ENCODE measurements at places on chromosomes 4 and X.

DNA sequence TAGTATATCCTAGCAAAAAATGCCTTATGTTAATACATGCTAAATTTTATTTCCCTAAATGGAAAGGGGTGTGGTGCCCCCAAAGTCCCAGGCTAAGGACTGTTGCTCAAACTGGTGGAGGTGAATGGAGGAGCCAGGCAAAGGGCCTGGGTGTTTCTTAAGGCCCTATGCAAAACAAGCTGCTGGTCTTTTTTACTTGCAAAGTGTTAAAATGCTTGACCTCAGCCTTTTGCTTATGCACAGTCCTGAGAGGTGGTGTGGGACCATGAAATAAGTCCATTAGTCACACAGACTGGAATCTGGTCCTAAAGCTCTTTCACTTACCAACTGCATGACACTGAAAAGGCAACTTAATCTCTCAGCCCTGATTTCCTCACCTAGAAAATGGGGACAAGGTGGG, 223.5 kb upstream of the MBNL3 start:
- no peak for DNase-seq

DNA sequence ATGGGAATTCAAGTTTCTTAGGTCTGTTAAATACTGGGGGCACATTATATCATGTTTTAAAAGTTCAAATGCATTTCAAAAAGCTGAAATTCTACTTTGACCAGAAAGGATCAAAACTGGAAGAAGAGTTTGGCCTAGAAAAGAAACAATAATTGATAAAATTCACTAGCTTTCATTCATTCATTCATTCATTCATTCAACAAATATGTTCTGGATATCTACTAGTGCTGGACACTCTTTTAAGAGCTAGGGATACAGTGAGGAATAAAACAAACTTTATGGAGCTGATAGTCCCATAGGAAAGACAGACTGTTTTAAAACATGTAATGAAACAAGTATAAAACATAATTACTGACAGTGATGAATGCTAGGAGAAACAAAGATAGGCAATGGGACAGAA, 106.0 kb downstream of the JADE1 start:
- no peak for DNase-seq

GRCh38 chrX:1453951-1454785, 1.5 kb upstream of the ASMTL start:
- no peak for DNase-seq

- no peak for DNase-seq
These were observed 140.5 kb downstream of the LRBA start for GRCh38 chr4:150874338-150875226.

DNA sequence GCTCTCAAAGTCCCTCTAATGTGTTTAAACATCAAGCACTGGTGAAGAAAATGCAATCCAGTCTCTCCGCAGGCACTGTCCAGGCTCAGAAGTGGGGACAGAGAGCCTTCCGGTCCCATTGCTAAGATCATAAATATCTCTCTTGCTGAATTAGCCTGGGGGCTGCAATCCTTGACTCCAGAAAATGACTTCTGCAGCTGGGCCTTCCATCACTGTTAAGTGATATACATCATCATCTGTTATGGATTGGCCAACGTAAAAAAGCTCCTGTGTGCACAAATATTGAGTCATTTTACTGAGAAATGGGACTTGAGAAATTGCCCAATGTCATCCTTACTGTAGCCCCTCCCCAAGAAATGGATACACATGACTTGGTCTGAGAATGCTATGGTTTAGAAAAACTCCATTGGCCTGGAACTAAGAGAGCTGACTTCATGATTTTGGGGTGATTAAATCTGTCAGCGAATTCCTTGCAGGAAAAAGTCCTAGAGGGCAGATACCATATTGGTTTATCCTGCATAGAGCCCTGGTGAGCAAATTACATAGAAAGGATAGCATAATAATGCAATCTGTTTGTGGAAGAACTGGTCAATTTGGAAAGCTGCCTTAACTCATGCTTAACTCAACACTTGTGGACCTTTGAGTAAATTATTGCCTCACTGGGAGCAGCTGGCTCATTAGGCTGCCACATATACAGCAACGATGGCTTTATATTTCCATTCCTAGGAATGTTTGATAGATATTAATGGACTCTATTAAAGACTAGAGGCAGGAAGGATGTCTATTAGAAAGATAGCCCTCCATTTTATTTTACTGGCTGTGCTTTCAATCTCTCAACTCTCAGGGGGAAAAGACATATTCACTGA, 346.1 kb downstream of the GBA3 start:
- no peak for DNase-seq

DNA sequence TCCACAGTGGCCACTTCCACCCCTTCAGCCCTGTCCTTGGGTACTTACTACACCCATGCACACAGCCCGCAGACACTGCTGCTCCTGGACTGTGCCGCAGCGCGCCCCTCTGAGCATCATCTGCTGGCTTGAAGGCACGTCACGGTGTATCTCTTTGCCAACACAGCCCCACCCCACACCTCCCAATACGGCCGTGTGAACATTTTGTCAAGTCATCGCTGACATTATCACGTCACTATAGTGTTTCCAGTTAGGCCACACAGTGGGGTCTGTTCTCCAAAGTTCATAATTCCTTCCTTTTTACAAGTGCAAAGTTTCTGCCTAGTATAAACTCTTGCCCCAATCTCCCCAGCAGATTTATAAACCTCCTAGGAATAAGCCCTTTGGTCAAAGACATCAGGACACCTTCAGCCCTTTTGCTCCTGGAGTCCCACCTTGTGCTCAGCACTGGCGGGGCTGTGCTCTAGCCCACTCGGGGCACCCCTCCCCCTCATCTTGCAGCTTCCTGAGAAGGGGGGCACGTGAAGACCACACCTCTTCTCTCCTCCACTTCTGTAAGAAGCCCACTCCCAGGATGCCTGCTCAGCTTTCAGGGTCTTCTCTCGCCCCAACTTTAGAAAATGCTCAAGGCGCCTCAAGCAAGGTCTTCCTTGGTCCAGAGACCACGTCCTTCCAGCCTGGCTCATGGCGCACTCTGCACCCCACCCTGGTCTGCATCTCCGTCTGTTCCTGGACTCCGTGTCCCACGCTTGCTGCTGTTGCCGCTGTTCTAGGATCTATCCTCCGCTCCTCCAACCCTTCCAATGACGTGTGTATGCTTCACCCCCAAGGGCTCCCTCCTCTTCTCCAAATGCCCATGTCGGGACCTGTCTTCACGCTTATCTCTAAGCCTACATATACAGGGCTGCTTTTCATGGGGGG, 7.2 kb downstream of the FAM53A start:
- no peak for DNase-seq

DNA sequence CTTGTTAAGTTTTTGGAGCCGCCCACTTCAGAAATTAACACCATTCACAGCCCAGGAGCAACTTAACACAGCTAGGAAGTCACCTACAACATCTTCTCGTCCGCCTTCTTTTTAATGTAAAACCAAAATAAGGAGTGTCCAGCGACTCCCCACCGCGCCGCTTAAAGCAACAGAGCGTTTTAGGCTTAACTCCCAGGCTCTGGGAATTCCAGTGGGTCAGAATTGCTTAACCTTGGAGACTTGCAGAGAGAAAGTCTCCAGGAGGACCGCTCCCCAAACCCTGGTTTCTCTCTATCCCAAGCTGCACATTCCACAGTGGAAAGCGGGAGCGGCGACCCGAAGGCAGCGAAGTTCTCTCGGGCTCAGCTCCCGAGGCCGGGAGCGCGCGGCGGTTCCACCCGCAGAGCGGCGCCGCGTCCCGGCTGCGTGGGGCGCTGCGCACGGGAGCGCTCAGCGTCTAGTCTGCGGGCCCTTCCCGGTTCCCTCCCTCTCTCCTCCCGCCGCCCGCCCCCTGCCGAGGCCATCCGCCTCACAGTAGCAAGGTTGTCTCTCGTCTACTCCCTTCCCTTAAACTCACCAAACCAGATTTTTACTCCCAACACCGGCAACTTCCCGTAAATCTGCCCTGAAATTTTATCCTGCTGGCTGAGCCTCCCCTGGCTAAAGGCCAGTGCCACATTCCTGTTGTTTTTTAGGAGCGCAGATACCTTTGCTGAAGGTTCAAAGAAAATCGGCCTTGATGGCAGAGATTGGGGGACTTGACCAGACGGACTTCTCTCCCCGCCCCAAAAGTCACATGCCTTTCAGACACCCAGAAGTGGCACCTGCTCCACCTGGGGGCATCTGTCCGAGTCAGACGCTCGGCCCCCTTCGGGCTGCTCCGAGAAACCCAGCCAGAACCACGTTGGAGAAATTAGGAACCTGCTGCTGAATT, at the start of gene RBM47:
Gene RBM47 (minus strand): TSS at position 464 of the 934 bp plus-strand sequence. CDS start 190,971 bp downstream, outside the sequence.
- DNase-seq = no peak

DNA sequence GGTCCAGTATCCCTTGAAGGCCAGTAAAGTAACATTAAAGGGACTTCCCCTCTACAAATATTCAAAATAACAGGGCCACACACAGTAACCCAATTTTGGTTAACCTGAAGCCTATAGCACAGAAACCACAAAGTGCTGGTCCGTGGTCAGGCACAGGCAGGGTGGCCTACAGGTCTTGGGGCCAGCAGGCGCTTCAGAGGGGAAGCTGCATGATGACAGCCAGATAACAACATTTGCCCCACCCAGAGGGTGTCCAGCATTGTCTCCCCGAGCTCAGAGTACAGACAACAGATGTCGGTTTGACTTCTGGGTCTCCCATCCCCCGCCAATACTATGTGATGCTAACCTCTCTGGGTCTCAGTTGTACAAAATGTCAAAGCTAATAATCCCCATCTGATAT, 51.1 kb downstream of the SH3KBP1 start:
- DNase-seq = no peak

DNA sequence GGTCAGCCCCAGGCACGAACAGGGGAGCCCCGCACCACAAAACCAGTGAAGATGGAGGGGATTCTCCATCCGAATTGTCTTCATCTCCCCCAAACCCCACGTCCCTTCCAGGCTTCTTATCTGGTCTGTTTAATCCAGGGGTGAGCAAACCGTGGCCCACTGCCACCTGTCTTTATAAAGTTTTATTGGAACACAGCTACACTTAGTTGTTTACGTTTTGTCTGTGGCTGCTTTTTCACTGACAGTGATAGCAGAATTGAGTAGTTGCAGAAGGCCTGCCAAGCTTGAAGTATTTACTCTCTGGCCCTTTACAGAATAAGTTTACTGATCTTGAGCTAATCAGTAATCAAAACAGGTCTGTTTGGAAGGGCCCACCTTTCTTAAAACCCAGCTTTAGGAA, 324.0 kb downstream of the ARHGAP10 start:
- DNase-seq = no peak

DNA sequence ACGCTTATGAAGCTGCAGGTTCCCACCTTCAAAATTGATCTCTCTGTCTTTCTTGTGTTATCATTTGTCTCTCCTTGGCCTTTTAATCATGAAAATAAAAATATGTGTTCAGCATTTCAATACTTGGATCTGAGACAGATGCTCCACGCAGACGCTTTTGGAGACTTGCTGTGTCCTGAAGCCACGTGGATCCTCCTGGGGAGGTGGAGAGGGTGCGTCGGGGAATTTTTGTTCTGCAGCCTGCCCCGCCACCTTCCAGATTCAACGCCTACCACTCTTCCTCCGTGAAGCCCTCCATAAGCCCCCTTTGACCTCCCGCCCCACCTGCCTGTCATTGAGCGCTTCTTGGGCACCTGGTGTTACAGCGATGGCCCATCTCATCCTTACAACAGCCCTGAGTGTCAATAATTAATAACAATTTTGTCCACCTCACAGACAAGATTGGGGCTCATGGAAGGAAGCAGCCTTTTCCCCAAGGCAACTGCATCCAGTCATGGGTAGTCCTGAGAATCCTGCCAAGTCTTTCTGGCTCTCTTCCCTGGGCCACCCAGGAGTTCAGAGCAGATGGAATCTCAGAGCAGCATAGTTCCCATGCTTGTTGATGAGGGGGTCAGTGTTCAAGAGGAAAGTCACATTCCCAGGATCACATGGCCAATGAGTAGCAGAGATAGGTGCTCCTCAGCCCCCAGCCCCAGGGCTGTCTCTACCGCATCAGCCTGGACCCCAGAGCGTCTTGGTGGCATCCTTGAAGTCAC, 172.6 kb upstream of the PSAPL1 start:
- DNase-seq = no peak

DNA sequence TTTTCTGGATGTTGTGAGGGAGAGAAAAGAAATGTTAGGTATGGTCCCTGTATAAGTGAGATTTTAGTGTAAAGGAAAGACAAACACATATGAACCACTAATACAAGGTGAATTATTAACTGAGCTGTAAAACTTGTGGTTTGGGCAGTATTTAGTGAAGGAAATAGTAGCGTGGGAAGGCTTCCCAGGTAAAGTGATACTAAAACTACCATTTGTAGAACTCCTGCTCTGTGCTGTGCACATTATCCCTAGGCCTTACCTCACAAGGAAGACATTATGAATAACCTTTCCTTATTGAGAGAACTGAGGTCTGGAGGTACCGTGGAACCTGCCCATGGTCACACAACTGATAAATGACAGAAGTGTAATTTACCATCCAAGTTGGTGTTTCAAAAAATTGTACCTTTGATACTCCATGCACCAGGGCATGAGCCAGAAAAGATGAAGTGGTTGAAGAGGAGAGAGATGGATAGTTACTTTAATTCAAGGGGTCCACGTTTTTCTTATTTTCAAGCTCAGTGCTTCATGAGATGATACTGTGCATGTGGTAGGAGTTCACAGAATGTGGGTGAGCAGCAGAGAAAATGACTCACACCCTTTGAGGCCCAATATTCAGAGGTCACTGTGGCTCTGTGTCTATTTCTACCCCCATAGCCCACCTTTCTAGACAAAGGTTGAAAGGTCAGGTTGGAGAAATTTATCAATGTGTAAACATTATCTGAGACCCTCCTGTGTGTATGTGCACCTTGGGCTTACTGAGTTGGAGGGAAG, 2.6 kb upstream of the VSIG4 start:
- DNase-seq = no peak

GRCh38 chr4:80101792-80102116, 28.7 kb upstream of the ANTXR2 start:
- DNase-seq = no peak

DNA sequence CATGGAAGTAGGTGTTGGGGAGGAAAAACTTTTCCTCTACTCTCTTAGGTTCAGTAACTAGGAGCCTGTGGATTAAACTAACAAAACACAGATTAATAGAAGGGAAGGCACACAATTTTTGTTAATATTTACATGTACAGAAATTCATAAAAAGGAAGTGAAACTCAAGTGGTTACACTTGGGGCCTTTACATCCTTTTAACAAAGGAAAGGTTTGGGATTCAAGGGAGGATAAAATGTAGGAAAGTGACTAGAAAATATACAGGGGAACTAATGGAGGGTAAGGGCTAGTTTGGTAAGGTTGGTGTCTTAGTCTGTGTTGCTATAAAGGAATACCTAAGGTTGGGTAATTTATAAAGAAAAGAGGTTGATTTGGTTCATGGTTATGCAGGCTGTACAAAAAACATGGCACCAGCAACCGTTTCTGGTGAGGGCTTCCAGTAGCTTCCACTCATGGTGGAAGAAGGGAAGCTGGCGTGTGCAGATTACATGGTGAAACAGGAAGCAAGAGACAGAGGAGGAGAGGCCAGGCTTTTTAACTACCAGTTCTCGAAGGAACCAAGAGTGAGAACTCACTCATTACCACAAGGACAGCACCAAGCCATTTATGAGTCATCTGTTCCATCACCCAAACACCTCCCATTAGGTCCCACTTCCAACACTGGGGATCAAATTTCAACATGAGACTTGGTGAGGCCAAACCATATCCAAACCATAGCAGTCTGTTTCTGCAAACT, 124.4 kb downstream of the CHRDL1 start:
- DNase-seq = no peak

- DNase-seq = no peak
These were observed 20.3 kb upstream of the GUCY1B1 start for GRCh38 chr4:155738548-155738947.

Measured in DMS153 (cell line).